ENCODE measurements at places on chromosomes 1 and 21.

- DNase-seq, result no peak
Observed at GRCh38 chr21:44716984-44717383, 5.6 kb upstream of the TSPEAR start.

GRCh38 chr1:55916907-55917306 lies 662.5 kb downstream of the PLPP3 start:
- no peak for DNase-seq

- no peak for DNase-seq
Observed at GRCh38 chr1:40078512-40079333, 18.3 kb downstream of the PPT1 start.

DNA sequence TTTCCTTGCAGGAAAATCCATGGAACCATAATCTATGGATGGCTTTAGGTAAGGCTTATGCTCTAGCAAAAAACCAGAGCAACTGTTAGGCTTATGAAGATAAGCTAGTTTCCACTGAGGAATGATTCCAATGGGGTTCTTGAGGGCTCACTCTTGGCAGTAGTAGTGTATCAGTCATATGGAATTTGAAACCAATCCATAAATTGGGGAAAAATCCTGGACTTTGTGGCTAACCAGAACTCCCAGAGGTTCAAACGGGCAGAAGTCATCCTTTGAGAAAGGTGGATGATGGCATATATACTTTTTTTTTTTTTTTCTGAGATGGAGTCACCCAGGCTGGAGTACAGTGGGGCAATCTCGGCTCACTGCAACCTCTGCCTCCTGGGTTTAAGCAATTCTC lies 54.2 kb upstream of the ATF3 start:
- DNase-seq, result no peak

- no peak for DNase-seq
Observed at GRCh38 chr1:163357378-163357777, 35.6 kb downstream of the NUF2 start.

GRCh38 chr1:19445417-19446342 lies 39.7 kb downstream of the CAPZB start:
- DNase-seq, result no peak

DNA sequence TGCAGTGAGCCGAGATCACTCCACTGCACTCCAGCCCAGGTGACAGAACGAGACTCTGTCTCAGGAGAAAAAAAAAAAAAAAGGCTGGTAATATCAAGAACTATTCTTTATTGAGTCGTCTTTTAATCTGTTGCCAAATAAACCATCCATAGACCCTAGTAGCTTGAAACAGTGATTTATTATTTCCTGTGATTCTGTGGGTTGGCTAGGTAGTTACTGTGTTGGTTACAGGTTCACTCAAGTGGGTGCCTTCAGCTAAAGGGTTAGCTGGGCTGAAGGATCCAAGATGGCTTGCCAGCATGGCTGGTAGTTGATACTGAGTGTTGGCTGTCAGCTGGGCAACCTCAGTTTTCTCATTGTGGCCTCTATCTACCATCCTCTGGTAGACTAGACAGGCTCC lies 9.2 kb downstream of the TLCD4 start:
- no peak for DNase-seq

DNA sequence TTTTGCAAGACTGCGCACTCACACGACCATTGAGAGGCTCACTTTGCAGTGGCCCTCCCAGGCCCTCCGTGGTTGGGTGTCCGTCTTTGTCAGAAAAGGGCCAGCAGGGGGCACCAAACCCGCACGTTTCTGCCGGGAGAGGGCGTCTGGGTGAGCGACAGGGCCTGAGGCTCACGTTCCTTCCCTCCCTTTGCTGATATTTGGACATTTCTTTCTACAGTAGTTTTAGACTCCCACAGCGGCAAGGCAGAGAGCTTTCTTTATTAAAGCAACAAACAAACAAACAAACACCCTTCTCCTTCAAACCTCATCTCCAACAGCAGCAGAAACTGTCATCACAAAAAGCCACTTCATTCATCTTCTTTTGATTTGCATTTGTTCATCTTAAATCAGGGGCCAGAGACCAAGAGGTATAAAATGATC lies 79.2 kb upstream of the WDR26 start:
- no peak for DNase-seq

GRCh38 chr1:221699577-221699976 lies 42.3 kb downstream of the DUSP10 start:
- no peak for DNase-seq

DNA sequence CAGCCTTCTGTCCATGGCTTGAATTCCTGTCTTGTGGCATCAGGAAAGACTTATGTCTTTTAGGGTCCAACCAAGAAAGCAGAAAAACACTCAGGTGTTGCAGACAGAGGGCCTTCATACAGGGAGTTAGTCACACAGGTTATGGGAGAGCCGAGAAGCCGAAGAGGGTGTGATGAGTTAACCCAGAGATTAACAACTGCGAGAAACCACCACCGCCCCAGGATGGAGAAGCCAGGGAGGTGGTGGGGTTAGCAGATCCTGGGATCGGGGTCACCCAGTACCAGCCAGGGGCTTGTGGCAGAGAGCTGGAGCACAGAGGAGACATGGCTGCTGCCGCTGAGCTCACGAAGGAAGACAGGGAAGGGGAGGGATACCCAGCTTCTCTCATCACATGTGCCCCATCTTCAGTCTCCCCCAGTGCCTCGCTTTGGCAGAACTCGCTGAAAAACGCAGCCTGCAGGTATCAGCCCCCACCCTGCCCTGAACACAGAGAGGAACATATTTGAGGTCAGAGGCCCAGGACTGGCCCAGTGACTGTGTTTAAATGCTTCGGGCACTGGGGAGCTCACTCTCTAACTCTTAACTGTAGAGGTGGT lies 58.7 kb downstream of the RUNX3 start:
- DNase-seq, result no peak

- no peak for DNase-seq
Observed at GRCh38 chr1:205658943-205659581, 21.2 kb downstream of the SLC45A3 start.
